CD14-positive monocyte (primary cell): ENCODE measurements at places on chromosomes 4 and X.

DNA sequence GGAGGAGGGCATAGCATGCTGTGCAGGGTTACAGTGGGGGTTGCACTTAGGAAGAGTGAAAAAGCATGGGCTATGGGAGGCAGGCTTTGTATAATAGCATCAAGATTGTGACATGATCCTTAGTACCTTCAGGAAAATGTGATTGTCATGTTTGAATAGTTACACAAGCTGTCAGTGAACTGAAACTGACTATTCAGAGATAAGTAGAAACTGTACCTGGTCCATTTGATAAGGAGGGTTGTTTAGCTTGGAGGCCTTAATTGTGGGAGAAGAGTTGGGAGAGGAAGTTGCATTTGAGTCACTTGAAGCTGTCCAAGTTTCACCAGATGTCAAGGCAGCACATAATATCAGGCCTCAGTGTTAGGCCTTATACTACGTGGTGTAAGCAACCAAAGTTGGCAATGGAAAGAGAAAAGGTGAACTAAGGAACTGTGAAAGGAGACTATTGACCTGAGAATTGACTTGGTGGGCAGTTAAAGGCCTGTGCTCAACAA lies 85.0 kb downstream of the TEX13C start:
- DNase-seq = no peak

GRCh38 chr4:6290256-6290655 lies 20.6 kb downstream of the WFS1 start:
- no peak for DNase-seq

DNA sequence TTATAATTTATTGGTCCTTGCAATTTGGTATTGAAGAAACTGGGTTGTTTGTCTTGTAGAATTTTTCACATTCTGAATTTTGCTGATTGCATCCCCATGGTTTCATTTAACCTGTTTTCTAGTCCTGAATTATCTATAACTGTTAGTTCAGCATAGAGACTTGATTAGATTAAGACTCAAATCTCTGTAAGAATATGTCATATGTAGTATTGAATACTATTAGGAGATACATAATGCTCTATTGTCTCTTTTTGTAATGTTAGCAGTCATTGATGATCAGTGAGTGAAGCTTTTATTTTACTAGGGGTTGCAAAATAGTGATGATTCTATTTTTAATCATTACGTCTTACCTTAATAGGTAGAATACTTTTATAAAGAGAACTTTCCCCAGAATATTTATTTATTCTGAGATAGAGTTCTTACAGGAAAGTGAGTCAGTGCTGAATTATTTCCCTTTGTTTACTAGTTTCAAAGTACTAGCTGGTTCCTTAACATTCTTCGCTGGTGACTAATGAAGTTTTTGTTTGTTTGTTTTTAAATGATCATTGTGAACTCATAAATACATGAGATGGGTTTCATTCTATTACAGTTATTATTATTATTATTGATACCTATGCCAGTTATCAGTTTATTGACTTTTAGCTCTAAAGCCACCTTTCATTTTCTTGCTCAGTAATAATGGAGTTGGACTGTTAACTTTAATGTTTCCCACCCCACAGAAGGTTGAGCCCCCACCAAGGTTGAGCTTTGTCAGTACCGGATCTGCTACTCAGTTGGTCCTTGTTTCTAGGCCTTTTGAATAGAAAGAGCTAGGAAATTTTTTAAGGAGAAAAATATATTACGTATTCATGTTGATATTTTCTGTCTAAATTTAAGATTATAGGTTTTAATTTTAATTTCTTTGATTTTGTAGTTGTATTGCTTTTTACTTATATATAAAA lies 102.3 kb downstream of the LARP1B start:
- no peak for DNase-seq

DNA sequence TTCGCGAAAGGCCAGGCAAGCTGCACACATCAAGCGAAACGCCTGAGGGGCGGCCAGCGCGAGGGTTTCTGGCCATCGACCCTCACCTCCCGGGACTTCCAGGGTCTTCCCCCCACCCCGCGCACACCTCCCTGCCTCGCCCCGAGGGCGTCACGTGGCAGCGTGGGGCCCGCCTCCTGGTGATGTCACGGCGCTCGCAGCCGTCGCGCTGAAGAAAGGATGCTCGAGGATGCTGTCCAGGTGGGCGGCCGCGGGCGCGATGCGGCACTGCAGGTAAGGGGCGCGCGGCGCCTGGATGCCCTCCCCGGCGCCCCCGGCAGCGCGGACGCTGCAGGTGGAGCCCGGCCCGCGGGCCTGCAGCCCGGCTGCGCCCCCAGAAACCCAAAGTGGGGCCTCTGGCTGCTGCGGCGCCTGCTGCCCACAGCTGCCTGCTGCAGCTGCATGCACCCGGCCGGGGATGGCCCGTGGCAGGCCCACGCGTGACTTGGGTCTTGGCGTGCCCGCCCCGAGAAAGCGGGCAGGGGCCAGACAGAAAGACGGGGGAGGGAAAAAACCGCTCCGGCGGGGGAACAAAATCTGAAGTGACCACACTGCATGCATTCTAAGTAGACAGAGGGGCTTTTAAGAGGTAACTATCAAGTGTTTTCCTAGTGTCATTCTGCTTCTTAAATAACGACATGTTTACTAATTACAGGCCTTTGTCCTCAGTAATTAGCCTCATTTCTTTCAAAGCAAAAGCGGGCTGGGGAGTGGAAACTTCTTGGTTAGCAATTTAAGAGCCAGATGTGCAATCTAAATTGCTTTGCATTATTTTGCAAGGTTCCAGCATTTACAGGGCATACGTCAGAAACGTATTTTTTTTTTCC lies 1.7 kb downstream of the CLCN4 start:
- no peak for DNase-seq

DNA sequence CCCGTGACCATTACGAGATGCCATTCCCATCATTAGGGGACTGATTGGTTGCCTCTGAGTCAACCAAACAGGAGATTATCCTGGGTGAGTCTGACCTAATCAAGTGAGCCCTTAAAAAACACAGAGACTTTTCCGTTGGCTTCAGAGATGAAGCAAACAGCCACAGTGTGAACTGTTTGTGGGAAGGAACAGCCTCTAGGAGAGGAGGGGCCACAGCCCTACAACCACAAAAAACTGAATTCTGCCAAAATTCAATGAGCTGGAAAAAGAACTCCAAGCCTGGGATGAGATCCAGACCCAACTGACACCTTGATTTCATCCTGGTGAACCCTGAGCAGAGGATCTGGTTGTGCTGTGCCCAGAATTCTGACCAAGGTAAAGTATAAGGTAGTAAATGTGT lies 31.3 kb upstream of the TBL1X start:
- no peak for DNase-seq
